ENCODE measurements at places on chromosomes 6 and 20. TPM values are rescaled to one million over a fixed set of nuclear protein-coding genes. Genes with fewer than 3 reads are reported as not detected.

DNA sequence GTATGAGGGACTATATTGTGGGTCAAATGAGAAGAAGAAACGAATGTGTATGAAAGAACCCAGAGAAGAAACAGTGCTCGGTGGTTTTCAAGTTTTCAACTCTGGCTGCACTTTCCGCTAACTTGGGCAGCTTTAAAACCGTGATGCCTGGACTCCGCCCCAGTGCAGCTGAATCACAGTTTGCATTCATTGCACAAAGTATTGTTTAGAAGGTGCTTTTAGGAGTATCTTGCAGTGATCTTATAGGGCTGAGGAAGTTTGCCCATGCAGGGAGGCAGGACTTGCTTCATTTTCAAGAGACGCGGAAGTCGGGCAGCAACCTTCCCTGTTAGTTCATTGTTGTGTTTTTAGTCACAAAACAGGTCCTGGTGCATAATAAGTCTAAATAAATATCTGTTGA, 52.7 kb downstream of the RSPH3 start:
- no peak for DNase-seq

- no peak for DNase-seq
Measured at GRCh38 chr20:49694450-49695071, 19.1 kb downstream of the B4GALT5 start.

- DNase-seq: no peak
Measured at GRCh38 chr6:124823240-124824111, 138.8 kb upstream of the RNF217 start.

GRCh38 chr6:154441995-154442310, 68.5 kb downstream of the CNKSR3 start:
- DNase-seq: no peak

DNA sequence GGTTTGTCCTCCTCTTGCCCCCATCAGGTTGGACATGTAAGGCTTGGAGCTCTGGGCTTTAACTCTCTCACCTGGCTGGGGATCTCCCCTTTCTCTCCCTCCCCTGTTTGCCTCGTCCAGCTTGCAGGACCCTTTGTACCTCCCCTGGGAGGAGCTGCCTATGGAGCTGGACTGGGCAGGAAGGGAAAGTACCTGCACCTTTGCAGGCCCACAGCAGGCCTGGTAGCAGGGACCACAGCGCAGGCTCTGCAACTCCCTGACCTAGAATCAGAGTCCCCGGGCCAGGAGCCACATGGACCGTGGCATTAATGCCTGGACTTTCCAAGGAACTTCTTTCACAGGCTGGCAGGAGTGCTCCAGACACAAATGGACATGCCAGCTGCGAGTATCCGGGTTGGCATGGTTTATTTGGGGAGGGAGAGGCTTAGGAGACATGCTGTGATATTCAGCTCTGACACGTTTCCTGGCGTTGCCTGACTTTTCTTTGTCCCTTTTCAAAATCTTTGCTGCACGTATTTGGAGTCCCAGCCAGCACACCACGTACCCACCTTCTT, 268.5 kb upstream of the EXOC2 start:
- DNase-seq: no peak

GRCh38 chr6:168133687-168134559, 54.9 kb upstream of the FRMD1 start:
- DNase-seq: no peak

GRCh38 chr6:45619994-45620471, 242.3 kb upstream of the SUPT3H start:
- no peak for DNase-seq

DNA sequence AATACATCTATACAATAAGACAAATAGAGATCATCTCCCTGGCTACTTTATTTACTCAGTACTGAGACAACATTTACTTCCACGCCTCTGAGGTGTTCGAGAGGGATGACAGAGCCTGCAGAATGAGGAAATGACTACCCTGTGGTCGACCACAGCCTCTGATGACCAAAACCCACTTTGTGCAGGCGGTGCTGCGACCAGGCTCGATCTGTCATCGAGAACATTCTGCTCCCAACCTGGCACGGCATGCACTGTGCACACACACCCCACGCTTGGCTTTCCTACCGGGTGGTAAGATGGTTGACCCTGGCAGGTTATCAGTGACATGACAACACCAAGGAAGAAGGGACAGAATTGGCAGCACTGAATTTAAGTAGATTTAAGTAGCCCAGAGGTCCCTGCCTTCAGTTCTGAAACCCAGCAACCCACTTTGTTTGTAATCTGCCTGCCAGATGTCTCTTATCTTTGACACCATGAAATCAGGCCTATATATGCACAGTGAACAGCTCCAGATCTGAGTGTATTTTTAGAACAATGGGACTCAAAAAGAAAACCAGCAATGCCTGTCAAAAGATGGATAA, 42.6 kb downstream of the TTI1 start:
- peak; percentile 56 for DNase-seq

- peak; percentile 50 for DNase-seq
Measured at GRCh38 chr6:35678021-35678654, 10.6 kb downstream of the FKBP5 start.

GRCh38 chr6:74177506-74177905, 481.5 kb downstream of the CD109 start:
- DNase-seq: no peak

DNA sequence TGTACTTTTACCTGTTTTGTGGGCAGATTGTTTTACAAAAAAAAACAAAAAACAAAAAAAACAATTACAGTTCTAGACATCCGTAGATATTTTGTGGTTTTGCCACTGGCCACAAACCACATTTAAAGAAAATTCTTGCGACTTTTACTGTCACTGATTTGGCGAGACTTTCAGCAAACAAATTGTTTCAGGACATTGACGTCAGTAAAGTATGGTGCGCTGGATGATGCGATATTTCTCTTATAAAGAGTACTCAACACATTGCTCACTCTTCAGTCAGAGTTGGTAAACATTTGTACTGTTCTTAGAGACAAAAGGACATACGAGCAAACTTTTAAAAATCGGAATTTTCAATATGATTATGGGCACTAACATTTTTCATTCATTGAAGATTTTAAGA, 229.8 kb downstream of the HAO1 start:
- no peak for DNase-seq

DNA sequence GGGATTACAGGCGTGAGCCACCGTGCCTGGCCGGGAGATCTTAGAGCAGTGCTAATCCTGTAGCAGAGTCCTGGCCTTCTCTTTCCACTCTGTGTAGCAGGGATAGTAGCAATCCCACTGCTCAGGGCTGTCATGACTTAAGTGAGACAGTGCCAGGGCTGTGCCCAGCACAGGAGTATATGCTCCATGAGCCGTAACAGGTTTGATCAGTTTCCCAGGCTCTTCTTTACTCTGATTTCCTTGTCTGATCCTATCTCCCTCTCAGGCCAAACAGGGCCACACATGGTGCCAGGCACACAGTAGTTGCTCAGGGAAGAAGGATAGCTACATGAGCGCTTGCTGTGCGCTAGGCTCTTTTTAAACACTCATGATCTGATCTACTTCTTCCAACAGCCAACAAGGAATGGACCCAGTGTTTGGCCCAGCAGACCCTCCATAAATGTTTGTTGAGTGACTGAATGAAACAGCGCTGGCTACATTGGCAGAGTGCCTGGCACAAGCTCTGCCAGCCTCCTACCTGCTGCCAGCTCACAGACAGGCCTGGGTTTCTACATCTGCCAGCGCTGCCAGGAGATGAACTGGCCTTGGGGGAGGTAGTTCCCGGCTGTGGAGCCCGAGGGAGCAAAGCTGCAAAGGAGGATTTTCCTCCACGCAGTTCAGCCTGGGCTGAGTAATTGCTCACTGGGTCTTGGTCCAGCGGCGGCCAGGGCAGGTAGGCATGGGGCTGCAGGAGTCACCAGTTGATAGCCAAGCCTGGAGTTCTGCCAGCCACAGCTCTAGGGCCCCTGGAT, 36.9 kb downstream of the SNAI1 start:
- DNase-seq: no peak

- DNase-seq: no peak
Measured at GRCh38 chr6:117545161-117545595, 57.1 kb downstream of the GOPC start.

DNA sequence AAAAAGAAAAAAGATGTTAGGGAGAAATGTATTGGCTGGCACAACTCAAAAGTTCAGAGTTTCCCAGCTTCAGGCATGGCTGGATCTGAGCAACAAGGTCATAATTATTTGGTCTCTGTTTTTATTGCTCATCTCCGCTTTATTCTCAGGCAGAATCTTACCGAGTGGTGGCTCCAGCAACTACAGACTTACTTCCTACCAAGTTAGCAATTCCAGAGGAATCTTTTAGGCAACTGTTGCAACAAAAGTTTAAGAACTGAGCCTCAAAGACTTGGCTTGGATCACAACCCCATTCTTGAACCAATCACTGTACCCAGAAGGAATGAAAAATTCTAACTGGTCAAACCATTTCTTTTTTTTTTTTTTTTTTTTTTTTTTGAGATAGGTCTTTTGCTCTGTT, 35.5 kb upstream of the NCOA3 start:
- peak; percentile 60 for DNase-seq

DNA sequence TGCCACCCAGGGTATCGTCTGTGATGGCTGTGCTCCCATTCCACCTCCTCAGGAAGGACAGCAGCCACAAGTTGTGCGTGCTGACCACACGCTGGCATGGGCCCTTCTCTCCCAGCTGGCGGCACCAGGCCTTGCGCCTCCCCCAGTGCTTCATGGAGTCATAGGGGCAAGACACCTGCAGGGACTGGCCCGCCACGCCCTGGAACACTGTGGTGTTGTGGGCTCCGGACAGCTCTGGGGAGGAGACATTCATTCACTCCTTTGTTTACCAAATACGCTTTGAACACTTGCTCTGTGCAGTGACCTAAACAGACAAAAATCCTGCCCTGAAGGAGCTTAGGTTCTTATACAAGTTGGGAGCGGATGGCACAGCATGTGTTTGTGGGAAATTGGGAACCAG, 1.5 kb downstream of the TREM2 start:
- no peak for DNase-seq

GRCh38 chr6:117397536-117398227, 28.1 kb downstream of the ROS1 start:
- DNase-seq: peak; percentile 41

DNA sequence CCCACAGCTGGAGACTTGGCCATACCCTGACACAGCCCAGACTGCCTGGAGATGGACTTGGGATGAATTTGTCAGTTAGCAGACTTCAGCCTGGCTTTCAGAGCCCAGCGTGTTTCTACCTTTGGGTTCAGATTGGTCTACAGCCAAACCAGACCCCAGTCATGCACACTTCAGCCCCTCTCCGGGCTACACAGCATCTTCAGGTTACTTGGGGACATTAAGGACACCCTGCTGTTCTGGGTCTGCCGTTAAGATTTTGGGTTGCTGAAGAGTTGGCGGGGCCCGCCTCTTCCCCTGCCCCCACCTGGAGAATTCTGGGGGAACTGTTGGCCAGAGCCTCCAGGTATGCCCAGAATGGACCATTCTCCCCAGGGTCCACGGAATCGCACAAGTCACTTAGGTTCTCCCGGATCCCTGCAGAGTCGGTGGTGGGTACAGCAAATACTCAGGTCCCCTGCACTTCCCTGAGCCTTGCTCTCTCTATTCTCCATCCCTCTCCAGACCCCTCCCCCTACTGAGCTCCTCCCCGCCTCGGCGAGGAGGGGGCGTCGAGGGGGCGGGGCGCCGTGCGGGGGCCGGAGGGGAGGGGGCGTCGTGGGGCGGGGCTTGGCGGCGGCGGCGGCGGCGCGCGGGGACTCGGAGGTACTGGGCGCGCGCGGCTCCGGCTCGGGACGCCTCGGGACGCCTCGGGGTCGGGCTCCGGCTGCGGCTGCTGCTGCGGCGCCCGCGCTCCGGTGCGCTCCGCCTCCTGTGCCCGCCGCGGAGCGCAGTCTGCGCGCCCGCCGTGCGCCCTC, at the start of gene PTK7:
Gene PTK7 (plus strand): TSS at position 645 of the 794 bp plus-strand sequence. CDS start 175 bp downstream, outside the sequence.
- DNase-seq: peak; percentile 45

- DNase-seq: no peak
Measured at GRCh38 chr6:98463038-98464000, 371.1 kb upstream of the POU3F2 start.

- no peak for DNase-seq
Measured at GRCh38 chr6:111258010-111258409, 170.7 kb downstream of the SLC16A10 start.

- DNase-seq: no peak
Measured at GRCh38 chr6:125855783-125856182, 65.0 kb downstream of the NCOA7 start.

DNA sequence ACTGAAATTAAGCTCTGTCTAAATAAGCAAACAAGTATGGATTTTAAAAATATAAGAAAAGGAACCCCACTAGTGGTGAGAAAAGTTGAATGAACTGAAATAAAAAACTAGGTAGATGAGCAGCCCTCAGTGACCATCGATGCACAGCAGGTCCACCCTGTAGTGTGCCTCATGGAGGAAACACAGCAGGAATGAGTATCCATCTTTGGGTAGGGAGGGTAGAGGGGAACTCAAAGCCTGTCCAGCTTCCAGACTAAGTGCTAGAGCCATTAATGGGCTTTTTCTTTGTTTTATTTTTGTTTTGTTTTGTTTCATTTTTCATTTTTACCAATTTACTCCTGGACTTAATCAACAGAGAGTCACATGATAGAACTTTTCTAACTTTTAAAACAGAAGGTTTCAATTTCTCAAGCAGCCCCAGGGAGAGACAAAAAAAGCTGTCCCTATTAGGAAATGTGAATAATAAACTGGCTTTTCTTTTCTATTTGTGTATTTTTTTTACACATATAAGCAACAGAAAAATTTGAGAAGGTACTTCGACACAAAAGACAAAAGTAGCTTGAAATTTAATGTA, 700.6 kb downstream of the HACE1 start:
- no peak for DNase-seq

Gene KCNK15
- total RNA-seq: 8.5 TPM

Gene SLC22A16
- not detected for total RNA-seq

Gene BTN1A1
- not detected for total RNA-seq

Gene CRISP3
- not detected for total RNA-seq

Gene ADTRP
- 2.6 TPM for total RNA-seq

Gene EPPIN
- not detected for total RNA-seq

Gene PROKR2
- total RNA-seq: not detected

Gene SLCO4A1
- 0.72 TPM for total RNA-seq
